ENCODE measurements at places on chromosomes 12 and 14.
A peak's percentile ranks its signal among the peaks of the same experiment; 100 is the strongest.

DNA sequence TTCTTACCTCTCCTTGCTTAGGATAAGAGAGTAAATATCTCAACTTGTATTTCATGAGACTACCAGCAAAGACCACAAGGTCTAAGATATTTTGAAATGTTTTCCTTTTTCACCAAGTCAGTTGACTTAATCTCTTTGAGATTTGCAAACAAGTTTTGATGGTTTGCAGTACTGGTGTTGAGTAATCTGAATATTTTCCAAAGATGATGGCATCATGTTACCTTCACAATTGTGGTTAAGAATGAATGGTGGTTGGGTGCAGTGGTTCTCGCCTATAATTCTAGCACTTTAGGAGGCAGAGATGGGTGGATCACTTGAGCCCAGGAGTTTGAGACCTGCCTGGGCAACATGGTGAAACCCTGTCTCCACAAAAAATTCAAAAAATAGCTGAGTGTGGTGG, 225.7 kb downstream of the TMTC2 start:
- DNase-seq: no peak

DNA sequence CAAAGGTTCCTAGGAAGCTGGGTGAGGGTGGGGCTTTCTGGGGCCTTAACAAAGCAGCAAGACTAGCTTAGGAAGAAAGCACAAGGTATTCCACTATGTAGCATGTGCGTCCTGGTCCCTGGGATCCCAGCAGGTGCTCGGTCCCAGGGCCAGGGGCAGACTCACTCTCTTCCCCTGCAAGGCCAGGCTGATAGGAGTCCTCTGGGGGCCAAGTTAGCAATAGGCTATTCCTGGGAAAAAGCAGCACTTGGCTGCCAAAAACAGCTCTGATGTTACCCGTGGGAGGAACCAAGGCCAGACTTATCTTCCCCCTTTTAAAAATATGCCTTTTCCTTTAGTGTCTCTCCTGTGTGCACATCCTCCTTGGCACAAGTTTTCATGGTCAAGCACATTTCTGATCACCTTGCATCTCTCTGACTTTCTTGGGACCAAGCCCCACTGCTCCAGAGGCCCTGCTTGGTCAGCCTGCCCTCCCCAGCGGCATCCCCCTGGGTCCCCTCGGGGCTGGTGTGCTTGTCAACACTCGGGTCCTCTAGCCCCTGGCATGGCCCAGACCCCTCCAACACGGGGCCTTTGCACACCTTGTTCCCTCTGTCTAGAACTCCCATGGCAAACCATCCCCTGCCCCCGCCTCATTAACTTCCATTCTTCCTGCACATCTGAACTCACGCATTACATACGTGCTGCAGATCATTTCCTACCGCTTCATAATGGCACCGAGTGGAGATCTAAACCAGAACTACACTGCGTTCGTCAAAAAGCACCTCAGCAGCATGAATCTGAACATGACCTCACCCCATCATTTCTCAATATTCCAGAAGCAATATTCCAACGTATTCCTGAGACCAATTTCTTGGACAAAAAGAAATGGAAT, 21.9 kb downstream of the CCDC92 start:
- DNase-seq: no peak

DNA sequence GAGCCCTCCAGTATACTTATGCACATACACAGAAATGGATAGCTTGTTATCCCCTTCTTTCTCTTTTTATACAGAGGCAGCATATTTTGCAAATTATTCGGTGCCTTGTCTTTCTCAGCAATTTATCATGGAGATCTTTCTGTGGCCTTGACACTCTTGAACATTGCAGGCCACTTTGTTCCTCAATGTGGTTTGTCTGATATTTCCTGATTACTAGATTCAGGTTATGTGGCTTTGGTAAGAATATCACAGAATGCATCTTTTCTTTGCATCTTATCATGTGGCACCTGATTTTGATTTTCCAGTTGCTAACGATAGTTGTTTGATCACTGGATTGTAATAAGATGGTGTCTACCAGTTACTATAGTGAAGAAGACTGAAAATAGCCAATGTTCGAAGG, 7.1 kb upstream of the SNRPF start:
- no peak for DNase-seq

- no peak for DNase-seq
These were observed 58.9 kb downstream of the DDX51 start for GRCh38 chr12:132085291-132085635.

DNA sequence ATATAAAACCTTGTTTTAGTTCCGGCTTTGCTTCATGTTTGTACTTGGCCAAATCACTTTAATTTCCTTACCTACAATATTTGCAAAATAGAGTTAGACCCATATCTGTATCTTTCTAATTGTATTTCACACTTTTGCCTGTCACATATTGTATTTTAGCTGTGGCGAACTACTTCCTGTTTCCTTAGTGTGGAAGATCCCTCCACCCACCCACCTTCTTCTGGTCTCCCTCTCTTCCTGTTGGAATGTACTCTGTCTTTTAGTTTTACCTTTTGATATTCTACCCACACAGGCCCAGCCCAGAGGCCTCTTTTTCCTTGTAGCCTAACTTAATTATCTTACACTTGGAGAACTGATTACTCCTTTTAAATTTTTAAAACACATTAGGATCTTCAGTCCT, 78.2 kb downstream of the SCN8A start:
- DNase-seq: no peak

DNA sequence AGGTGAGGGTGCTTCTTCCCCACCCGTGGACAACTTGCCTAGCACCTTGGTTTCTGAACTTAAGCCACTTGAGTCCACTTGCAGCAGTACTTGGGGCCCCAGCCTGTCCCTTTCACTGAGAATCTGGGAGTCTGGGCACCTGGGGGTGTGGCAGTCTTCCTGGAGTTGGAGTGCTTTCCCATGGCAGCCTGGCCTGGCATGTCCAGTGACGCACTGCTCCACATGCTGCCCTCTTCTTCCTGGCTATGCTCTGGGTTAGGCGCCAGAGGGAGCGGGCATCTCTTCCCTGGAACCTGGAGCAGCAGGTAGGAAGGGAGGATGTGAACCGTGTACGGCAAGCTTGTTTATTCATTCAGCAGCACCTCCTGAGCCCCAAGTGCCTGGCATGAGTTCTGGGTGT, 76.4 kb downstream of the PAPOLA start:
- DNase-seq: no peak

GRCh38 chr14:54349713-54350112, 47.1 kb upstream of the CDKN3 start:
- DNase-seq: no peak

DNA sequence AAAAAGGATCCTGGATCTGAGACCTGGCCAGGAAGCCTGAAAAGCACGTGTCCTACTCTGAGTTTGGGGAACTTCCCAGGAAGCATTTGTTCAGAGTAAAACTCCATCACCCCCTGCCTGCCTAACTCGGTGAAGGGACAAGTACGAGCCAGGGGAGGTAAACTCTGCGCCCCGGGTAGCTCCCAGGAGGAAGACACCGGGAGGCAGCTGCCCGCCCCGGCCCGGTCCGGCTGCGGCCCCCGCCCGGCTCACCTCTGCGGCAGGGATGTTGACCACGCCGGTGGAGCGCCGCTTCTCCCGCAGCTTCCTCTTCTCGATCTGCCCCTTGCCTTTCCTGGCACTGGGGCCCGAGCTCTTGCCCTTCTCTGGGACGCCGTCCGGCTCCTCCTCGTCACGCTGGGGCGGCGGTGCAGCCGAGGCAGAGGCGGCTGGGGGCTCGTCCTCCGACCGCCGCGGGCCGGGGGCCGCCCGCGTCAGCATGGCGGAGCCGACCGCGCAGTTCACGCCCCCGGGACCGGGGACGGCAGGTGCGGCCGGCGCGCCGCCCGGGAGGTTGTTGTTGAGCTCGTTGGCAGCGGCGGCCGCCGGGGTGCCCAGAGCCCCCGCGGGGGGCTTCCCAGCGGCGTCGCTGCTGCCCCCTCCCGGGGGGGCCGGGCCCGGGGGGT, 1.2 kb downstream of the PAWR start:
- peak; percentile 39 for DNase-seq

- DNase-seq: no peak
These were observed 138.9 kb upstream of the PARP11 start for GRCh38 chr12:4012073-4012472.

- DNase-seq: no peak
These were observed 58.7 kb upstream of the G2E3 start for GRCh38 chr14:30500222-30500621.

All from NCI-H2029 (cell line).